Hippocampal formation (tissue), 2 donors: ENCODE measurements at places on chromosomes 4 and X.
A peak's percentile ranks its signal among the peaks of the same experiment; 100 is the strongest.

GRCh38 chr4:2936773-2937145, 26.4 kb downstream of the NOP14 start:
- no peak for DNase-seq

GRCh38 chrX:10648614-10649013, 28.2 kb upstream of the MID1 start:
- no peak for DNase-seq

DNA sequence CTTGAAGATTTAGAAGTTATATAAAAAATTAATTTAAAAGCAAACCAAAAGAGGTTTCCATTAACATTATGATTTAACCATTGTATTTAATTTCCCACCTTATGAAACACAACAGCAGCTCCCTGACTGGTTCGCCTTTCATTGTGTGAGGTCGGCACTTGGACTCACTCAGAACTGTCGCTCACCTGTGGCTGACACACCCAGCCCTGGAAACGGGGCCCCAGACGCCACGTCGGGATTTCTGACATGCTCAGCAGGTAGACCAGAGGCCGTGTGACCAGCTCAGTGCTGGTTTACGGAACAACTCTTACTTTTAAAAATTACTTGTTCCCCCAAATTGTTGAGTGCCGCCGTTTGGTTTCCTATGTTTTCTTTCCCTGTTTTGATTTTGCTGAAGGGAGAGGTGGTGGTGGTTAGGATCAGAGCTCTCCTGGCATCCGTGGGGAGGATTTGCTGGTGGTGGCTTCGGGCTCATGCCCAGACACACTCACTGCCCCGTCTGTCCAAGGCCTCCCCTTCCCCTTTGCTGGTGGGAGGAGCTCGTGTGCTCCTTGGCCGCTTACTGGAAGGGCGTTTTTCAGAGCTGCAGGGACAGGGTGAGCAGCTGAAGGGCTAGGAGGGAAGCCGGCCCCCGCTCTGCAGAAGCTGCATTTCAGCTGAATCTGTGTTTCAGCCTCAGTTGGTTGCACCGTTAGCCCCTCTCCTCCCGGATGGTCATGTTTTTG, 59.2 kb downstream of the CPLX1 start:
- DNase-seq = no peak

GRCh38 chrX:53494436-53494835, 60.3 kb upstream of the HSD17B10 start:
- no peak for DNase-seq

GRCh38 chrX:48761674-48762471, at the start of gene GLOD5:
Gene GLOD5 (plus strand): TSS chrX:48761747. CDS start chrX:48761791, 44 bp downstream.
- no peak for DNase-seq

DNA sequence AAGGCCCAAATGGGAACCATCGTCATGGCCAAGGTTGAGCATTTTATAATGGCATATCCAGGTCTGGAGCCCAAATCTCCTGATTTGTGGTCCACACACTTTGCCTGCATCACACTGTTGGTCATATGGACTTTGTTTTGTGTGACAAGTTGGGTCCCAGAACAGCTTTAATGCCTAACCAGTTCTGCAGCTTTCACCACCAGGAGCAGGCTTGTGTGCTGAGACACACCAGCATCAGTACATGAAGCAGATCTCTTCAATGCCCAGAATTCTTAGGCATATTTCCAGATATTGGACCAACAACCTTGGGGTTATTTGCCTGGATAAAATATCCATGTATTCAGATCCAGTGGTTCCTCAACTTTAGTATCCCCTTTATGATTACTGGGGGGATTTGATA, 371.3 kb downstream of the FBXW7 start:
- DNase-seq = no peak

GRCh38 chr4:32455231-32455630, 1735.1 kb downstream of the PCDH7 start:
- no peak for DNase-seq

GRCh38 chr4:74625981-74626380, 168.3 kb downstream of the BTC start:
- no peak for DNase-seq

DNA sequence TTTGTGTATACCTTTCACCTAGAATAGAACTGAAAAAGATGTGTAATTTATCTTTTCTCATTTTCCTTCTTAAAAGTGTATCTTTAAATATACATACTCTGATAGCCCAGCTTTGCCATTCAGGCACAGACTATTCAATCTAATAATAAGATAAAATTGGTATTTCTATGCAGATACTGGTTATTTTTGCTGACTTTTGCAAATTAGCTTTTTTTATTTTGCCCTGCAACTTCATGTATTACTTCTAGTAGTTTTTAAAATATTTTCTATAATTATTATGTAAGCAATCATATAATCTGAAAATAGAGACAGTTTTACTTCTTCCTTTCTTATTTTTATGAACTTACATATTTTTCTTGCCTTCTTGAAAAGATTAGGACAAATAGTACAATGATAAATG, 45.4 kb upstream of the FREM3 start:
- DNase-seq = no peak

GRCh38 chr4:153816542-153816941, 27.7 kb upstream of the SFRP2 start:
- no peak for DNase-seq

GRCh38 chrX:26442340-26442739, 226.4 kb downstream of the MAGEB5 start:
- DNase-seq = no peak

- no peak for DNase-seq
Measured at GRCh38 chr4:176769514-176769913, 23.2 kb downstream of the VEGFC start.

DNA sequence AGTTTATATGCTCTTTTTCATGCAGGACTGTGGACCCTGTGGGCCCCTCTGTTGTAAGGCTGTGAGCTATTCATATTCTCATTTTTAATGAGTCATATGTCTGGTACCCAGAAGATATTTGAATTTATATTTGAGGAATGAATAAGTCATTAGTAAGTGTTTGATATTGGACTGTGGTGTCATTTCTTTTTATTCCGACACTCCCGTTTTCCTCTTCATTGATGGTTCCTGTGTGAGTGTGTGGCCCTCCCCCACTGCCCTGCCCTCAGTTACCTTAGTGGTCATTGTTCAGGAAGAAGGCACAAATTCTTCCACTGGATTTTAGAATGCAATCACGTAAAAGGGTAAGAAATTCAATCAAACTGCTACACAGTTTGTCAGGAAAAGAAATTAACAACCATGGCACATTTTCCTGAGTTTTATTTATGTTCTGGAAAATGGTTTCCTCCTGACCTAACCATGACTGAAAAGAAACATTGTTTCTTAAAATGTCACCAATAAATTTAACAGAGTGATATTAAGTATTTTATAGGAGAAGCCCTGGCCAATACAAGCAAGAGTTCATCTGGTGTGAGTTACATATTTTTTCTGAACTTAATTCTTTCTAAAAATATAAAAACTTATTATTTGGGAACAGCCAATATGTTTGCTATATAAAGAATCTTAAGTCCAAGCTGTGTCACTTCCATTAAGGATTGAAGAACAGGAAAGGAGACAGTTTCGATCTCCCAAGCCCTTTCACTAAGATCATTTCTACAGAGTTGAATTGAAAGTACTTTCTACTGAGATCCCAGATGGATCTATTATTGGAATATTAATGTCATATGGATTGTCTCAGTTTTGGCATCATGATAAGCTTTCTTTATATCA, 370.5 kb upstream of the ANXA10 start:
- no peak for DNase-seq

GRCh38 chrX:44733931-44734330, 109.9 kb upstream of the DUSP21 start:
- no peak for DNase-seq

- no peak for DNase-seq
Measured at GRCh38 chr4:48114412-48114811, 19.6 kb downstream of the TXK start.

GRCh38 chrX:54248309-54248708, 65.3 kb upstream of the FAM120C start:
- peak; percentile 1 for DNase-seq

DNA sequence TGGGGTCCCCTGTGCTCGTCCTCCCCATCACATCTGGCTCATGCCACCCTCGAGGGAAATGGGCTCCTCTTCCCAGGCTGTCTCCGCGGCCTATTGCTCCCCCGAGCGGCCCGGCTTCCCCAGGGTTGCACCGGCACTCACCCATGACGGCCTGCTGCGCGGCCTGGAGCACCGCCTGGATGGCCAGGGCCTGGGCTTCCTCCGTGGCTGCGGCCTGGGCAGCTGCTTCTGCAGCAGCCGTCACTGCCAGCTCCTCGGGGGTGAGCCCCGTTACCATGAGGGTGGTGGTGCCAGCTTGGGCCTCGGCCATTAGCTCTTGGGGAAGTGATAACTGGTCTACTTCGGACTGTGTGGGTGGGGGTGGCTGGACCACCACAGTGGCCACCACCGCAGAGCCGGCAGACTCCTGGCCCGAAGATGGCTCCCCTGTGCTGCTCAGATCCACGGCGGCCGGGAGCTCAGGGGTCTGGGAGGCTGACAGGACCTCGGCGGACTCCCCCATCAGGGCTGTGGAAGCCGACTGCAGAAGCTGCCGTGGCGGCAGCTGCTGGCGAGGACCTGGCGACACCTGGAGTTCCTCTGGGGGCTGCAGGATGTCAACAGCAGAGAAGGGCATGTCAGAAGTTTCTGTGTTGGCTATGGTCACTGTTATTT, 8.1 kb upstream of the RENBP start:
- no peak for DNase-seq

- no peak for DNase-seq
Measured at GRCh38 chr4:24734511-24734910, 60.9 kb upstream of the SOD3 start.

DNA sequence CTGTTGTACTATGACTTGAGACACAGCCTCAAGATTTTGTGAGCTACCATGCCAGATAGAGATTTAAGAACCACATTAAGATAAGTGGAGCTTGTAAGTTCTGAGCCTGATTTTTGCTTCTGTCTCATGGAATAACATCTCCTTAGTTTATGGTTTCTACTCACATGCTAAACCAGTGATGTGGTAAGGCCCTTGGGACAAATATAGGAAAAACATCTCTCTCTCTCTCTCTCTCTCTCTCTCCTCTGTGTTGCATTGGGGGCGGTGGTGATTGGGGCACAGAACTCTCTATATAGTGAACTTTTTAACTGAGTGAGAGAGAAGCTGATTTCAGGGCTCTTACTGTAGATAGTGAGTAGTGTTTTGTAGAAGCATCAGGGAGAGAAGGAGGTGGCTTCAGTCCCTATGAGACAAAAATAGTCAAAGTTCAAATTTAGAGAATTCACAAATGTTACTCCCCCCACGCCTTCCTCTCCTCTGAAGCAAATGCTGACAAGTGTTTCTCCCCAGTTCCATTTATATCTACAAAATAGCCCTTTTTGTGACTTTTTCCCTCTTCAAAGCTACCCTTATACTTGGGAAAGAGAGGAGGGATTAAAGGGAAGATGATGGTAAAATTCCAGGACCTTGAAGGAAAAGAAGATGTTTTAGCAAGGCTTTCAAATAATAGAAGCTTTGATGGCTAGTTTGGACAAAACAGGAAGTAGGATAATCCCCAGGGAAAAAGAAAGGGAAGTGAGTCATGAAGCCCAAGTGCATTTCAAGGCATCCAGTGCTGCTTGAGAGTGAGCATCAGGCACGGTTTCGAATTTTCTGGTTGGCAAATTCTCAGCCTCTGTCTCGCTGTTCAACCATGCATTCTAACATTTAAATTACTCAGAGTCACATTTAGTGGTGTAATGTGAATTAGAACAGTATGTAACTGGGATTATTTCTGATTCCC, 134.3 kb upstream of the AP1S2 start:
- no peak for DNase-seq

DNA sequence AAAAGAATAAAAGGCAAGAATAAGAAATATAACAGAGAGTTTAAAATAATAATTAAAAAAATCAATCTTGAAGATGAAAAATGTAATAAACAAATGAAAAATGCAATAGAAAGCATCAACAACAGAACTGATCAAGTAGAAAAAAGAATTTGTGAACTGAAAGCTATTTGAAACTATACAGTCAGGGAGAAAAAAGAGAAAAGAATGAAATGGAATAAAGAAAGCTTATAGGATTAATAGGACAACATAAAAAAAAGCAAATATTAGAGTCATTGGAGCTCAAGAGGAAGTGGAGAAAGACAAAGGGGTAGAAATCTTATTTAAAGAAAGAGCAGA, 126.8 kb upstream of the RPL34 start:
- DNase-seq = no peak

DNA sequence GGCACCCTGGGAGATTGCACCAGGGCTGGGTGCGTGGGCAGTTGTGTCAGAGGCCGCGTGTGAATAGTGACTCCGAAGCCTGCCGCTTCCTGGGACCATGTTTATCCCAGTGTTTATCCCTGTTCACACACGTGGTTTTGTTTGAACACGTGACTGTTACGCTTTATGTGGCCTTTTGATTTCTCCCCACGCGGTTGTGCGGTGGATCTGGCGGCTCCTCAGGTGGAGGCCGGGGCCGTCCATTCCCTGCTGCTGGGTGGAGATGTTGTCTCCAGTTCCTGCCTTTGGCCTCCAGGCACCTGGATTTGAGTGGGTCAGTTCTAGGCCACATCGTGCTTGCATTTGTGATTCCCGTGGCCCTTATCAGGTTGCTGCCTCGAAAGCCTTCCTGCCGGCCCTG, 35.1 kb downstream of the NELFA start:
- no peak for DNase-seq

GRCh38 chr4:70936200-70936787, 34.1 kb downstream of the MOB1B start:
- DNase-seq = no peak

DNA sequence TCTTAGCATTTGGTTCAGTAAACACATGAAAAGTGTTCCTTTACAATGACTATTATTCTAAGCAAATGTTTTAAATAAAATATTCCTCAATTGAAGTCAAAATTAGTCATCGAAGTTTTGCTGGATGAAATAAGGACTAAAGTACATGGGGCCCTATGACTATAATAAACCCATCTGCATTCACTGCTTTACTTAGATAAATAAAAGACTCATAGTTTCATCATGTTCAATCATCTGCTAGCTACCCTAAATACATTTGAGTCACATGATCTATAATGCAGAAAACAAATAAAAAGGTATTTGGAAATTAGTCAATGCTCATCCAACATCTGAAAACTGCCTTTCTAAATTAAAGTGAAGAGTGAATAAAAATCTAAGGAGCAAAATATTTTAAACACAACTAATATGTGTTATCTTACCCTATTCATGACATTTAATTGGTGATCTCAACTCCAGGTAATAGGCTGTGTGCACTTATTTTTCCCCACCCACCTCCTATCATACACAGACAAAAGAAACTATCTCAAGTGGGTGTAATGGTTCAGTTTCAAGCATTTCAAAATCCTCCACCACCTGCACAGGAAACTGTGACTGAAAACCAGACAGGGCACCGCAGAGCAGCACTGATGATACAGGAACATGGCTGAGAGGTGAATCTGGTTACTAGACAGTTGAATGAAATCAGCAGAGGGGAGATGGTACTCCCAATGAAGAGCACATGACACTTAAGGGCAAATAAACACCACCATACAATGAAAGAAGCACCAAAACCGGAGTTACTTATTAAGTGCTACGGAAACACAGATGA, 78.6 kb downstream of the CAMK2D start:
- no peak for DNase-seq

GRCh38 chr4:185384930-185385331, 10.8 kb downstream of the LRP2BP start:
- DNase-seq = no peak
